ENCODE measurements at places on chromosomes 1 and 21.

DNA sequence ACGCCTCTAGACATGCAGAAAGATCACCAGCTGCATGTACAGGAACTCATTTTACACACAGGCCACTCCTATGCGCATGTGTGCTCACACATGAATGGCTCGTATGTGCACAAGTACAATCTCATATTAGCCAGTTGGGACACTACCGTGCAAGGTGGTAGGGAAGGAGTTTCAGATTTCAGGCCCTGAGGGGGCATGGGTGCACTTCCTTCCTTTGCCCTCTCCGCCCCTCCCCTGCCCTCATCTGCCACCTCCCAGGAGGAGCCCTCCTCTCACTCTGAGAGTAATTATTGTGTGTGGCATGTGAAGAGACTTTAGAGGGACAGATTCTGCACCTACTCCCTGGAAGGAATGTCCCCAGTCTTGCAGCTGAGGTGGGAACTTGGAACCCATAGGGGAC lies 14.8 kb downstream of the EDN2 start:
- no peak for DNase-seq

DNA sequence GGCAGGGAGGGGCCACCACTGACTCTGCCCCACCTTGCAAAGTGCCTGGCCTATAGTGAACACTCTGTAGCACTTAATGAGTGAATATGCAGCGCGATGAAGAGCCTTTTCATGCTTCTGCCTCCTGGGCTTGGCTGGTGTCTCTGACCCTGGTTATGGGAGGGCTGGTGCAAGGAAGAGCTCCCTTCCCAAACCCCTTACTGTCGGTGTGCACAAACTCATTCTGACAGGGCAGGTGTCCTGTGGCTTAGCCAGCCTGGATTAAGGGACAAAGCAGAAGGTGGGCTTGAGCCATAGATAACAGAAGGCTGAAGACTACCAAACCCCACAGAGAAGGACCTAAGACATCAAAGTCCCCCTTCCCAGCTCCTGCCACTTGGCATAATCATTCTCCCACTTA lies 2.0 kb upstream of the NCMAP start:
- no peak for DNase-seq

GRCh38 chr1:18315449-18315848 lies 165.3 kb upstream of the KLHDC7A start:
- DNase-seq = no peak

DNA sequence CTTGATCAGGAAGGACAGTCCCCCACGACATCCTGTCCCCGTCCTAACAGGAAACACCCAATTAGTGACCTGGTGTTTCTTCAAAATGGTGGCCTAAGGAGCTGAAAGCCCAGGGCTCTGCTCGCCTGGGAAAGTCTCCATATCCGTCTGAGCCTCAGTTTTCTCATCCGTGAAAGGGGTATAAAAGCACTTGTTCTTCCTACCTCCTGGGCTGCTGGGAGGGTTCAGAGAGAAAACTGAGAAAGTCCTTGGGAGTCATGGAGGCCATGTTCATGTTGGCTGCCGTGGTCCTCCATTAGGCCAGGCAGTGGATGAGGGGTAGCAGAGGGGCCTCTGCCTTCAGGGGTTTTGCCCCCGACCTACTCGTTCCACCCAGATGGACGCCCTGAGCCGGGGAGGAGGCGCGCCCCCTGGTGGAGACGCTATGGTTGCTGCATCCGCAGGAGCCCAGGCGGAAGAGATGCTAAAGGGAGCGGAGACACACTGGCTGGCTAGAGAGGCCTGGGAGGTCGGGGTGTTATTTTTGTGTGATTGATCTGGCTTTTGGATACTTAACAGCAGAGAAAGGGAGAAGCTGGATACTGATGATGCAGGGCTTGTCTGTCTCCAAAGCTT lies 113.5 kb downstream of the PRDM2 start:
- DNase-seq = peak; percentile 9

GRCh38 chr1:234875953-234876855 lies 252.4 kb downstream of the TOMM20 start:
- no peak for DNase-seq

DNA sequence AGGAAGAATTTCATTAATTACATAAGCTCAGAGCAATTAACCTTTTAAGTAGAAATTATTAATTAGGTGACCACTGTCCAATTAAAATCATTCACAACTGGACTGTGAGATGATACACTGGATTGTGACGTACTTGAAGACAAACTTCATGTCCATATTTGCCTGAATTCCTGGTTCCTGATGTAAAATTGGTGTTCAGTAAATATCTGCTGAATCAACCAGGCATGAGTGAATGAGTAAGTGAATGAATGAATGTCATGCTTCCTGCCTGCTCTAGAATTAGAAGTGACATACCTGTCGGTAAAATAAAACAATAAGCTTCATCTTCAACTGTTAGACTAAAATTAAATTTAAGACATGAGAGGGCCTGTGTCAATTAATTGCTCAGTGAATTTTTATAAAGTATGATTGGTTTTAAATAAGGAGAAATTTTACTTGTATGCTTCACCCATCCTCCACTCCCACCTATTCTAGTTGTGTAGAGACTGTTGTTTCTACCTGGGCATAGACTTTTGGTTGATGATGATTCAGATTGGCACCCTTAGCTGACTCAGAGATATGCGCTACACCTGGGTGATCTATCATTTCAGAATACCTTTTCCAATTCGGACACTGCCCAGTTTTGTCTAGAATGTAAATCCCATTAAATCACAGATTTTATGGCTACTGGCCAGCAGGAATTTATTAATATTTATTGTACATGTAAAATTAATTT lies 56.9 kb upstream of the PTGS2 start:
- no peak for DNase-seq
